ENCODE measurements at places on chromosomes 3 and 15.

- DNase-seq = no peak
Observed at GRCh38 chr15:31306426-31307269, 20.0 kb upstream of the KLF13 start.

GRCh38 chr3:120177151-120177550 is 82.9 kb upstream of the GSK3B start:
- DNase-seq = no peak

DNA sequence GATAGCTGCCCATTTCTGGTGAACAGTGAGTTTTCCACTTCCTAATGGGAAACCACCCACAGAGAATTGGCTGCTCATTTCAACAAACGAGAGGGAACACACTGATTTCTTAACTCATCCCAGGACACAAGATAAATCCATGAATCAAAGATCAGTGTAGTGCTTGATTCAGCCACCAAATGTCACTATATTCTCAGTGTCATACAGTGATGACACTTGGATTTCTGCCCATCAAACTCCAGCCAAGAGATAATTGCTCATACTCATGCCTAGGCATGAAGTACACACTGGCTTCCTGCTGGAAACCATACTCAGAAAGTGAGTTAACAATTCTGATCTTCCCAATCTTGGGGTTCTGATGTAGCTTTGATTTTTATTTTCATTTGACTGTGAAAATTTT is 35.4 kb upstream of the GRM7 start:
- DNase-seq = no peak

DNA sequence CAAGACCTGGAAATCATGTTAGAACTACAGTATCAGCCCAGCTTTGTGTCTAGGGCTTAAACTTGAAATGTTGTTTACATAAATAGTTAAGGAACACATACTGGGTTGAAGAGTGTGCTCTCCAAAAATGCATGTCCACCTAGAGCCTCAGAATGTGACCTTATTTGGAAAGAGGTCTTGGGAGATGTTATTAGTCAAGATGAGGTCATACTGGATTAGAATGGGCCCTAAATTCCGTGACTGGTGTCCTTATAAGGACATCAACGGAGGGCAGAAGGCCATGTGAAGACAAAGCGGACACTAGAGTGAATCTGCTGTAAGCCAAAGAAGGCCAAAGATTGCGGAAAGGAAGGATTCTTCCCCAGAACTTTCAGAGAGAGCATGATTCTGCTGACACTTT is 759.2 kb upstream of the CFAP20DC start:
- no peak for DNase-seq

- no peak for DNase-seq
Observed at GRCh38 chr3:11509173-11510000, 134.3 kb downstream of the VGLL4 start.

DNA sequence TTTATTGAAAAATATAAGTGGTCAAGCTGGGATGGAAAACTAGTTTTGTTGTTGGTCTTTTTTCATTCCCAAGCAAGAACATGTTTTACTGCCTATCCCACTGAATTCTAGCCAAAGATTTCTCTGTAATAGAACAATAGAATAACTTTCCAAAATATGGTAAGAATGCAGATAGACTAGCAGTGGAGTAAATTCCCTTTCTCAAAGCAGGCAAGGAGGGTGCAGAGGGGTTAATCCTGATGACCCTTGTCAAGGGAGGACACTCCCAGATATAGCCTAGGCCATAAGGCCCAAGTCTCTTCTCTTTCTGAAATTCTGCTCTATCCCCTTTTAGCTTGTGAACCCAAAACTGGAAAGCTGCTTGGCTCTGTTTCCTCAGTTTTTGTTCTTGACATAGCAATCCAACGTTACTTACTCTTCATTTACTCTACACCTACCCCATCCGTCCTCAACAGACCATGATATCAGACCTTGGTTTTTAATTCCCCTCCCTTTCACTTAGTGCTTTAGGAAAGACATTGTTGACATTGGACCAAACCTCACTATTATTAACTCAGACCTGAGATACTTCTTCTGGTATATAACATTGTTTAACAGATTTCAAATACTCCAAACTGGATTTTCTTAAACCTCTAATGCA is 453.6 kb upstream of the THBS1 start:
- no peak for DNase-seq

DNA sequence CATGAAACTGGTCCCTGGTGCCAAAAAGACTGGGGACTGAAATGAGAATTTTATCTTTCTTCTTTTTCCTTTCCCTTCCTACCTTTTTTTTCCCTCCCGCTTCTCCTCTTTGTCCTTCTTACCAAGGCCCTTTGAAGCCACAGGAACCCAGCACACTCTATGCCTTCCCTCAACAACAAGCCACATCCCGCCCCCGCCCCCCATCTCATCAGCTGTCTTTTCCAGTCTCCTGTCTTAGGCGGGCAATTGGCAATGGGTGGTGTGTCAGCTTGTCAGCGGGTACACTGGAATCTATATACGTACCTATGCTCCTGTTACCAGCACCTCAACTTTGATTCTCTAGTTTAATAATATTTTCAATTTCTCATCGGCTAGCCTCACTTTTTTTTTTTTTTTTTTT is 56.3 kb upstream of the CHD2 start:
- no peak for DNase-seq

DNA sequence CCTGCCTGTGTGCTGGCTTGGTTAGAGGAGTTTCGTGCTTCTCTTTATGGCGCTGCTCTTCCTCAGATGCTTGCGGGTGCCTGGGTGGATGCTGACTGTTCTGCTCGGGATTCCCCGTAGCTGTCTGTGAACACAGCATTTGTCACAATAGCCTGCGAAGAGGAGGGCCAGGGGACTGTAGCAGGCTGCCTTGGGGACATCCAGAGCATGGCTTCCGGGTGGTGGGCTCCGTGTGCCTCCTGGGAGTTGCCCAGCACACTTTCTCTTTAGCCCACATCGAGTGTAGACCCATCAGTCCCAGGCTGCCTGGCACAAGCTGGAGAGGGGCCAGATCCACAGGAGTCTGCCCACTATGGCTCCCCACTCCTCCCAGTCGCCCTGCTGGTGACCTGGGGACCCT is 22.4 kb downstream of the LRRK1 start:
- no peak for DNase-seq

DNA sequence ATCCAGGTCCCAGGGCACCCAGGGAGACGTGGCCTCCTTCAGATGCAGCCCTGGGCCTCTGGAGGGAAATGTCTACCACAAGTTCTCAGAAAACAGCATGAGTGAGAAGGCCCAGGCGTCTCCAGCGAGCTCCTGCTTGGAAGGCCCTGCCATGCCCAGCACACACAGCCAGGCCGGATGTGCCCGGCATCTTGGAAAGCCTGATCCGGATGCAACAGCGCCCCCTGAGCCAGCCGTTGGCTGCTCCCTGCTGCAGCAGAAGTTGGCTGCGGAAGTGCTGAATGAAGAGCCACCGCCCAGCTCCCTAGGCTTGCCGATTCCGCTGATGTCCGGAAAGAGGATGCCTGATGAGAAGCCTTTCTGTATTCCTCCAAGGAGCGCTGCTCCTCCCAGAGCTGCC is 856 bp downstream of the NPAP1 start:
- DNase-seq = no peak

DNA sequence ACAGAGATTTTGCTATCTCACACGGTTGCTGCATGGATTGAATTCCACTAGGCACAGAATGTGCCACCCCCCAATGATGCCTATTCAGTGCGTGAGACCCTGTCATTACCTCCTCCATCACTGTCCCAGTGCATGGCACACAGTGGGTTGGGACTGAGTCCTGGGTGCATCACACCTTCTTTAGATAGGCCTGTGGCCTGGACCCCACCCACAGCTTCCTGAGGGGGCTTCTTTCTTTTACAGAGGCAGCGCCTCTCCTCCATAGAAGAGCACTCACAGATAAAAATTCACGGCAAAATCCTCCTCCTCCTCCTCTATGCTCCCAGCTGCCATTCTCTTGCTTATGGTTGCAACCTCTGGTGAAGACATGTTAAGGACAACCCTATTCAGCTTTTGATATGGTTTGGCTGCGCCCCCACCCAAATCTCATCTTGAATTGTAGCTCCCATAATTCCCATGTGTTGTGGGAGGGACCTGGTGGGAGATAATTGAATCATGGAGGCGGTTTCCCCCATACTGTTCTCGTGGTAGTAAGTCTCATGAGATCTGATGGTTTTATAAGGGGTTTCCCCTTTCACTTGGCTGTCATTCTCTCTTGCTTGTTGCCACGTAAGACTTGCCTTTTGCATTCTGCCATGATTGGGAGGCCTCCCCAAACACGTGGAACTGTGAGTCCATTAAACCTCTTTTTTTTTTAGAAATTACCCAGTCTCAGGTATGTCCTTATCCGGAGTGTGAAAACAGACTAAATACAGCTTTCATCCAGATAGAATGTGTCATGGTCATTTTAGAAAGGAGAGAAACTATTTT is 147.6 kb downstream of the KLF13 start:
- no peak for DNase-seq

- no peak for DNase-seq
Observed at GRCh38 chr3:24628523-24629258, 134.0 kb upstream of the THRB start.

GRCh38 chr15:40549894-40550293 is 14.9 kb downstream of the CCDC32 start:
- DNase-seq = no peak

- DNase-seq = no peak
Observed at GRCh38 chr3:161630794-161631193, 134.2 kb downstream of the OTOL1 start.

DNA sequence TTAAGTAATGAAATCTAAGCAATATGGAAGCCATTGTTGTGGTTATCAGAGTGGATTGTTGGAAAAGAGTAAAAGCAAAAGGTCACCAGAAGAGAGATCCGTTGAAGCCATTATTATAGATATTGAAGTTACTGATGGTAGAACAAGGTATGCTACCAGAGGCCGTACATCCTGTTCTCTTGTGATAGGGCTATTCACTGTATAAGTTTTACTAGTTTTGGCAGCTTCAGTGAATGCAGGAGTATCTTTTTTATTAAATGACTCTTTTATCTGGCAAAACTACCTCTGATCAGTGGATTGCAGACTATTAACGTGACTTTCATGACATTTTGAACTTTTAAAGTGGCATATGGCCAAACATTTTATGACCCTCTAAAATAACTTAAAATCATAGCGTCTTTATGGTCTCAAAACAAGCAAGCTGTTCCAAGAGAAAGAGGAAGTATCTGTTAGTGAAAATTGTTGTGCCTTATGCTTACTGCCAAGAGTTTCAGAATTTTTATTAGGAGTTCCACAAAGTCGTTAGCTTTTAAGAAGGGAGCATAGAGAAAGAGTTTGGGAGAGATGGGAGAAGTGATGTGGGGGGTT is 102.9 kb downstream of the LRRC49 start:
- DNase-seq = no peak

DNA sequence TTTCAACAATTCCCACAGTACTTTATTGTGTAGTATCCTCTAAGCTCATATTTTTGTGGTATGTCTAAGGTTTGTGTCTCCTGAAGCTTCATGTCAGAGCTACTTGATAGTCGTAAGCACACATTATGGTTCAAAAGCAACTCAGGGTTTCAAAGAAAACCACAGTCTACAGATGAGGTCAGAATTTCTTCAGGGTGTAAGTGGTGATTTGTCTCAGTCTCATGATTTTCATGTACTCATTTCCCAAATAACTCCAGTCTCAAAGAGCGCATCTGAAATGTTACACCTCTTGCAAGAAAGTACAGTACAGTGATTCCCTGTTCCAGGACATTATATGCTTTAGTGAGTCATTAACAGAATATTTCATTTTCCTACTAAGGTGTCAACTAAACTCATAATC is 47.5 kb upstream of the SSR3 start:
- no peak for DNase-seq

DNA sequence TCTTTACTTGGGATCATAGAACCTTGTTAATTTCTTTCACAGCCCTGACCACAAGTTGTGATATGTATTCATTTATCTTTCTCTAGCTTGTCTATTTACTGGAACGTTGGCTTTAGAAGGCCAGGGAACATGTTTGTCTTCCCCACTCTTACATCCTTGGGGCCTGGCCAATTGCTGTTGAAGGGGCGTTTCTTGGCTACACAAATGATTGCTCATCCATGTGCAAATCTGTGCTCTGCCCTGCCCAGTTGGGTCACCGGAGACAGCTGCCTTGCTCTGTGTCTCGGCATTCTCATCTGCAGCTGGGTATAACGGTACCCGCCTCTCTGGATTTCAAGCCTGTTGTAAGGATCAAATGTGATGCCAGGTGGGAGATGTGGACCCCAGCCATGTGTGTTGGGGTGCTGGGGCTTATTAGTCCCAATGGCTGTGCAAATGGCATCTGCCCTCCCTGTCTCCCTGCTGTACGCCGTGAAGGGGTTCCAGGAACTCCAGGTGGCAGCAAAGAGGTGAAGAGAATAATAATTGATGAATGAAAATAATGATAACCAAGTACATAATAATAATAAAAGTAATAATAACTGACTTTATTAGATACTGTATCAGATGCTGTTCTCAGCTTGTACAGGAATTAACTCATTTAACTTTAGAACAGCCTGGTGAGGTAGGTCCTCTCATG is 24.0 kb upstream of the TLE3 start:
- DNase-seq = no peak

GRCh38 chr3:148882288-148882687 is 17.2 kb downstream of the CPA3 start:
- no peak for DNase-seq

- no peak for DNase-seq
Observed at GRCh38 chr15:65377105-65377975, 462 bp downstream of the IGDCC3 start.

DNA sequence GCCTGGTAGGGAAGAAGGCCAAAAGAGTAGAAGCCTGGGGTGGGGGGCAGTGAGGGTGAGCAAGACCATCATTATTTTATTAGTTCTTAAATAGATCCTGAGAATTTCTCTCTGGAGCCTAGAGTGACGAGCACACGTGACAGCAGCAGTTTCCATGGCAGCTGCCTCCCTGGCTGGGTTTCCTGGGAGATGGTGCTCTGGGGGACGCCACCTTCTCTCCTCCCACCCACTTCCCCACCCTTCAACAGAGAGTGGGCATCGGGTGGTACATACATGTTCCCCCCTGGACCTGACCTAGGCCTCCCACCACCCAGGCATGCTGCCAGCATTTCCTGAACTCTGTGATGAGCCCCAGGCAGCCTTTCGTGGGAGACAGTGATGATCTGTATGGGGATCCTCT is 12.9 kb downstream of the CELF6 start:
- DNase-seq = no peak

GRCh38 chr3:81713031-81713430 is 48.4 kb downstream of the GBE1 start:
- DNase-seq = no peak

DNA sequence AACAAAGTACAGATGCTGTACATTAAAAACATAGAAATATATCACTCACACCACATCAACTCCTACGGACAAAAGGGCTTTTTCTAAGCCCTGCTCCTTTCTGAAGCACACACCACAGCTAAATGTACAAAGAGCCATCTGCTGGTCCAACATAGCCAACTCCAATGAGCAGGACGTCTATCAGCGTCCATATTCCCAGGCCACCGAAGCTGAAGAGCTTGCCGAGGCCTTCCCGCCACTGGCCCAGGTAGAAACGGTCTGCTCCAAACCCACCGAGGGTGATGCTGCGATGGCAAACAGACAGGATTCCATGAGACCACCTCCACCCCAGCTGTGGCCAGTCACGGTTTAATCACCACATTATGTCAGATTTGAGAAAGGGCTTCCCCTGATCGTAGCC is 9.8 kb downstream of the TM2D3 start:
- no peak for DNase-seq

All from GDM1 (cell line).